Omental fat pad (tissue), 4 donors: ENCODE measurements at places on chromosomes 12 and 14. TPM values are rescaled to one million over a fixed set of nuclear protein-coding genes. Genes with fewer than 3 reads are reported as not detected.
A peak's percentile ranks its signal among the peaks of the same experiment; 100 is the strongest.

DNA sequence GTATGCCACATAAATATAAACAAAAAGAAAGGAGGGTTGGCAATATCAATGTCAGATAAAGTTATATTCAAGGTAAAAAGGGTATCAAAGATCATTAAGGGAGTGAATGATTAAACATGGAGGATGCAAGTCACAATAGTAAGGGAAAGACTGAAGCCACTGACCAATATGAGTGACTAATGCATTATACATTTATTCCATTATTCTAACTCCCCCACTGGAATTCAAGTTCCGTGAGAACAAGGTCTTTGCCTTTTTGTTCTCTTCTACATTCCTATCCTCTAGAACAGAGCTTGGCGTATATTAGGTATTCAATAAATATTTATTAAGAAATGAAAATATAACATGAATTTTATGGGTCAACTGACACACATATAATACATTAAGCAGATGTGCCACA, 30.7 kb downstream of the MAP4K5 start:
- no peak for DNase-seq

MARK3 gene
- total RNA-seq, result 133 TPM

DNA sequence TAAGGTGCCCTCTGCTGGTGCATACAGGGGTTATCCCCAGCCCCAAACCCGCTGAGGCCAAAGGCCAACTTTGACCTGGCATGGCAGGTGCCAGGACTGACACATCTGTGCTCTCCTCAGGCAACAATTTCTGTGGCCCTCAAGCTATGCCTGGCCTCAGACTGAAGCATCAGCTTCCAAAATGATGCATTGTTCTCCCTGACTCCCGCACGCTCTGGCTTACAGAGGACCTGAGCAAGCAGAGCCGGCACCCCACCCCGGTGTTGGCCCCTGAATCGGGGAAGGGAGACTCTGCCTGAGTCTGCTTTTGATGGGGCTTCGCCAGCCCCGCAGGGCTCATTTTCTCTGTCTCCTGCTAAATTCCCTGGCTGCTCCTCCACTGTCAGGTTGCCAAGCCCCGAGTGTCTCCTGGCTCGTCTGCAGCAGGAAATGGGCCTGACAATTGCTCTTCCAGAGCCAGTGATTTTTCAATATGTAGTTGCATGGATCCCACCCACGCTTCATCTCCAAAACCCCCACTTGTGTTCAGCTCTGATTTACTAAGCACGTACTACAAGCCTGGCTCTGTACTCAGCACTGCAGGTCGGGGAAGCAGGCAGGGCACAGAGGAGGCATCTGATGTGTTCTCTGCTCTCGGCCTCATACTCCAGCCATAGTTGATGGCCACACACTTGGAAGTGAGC, 126.1 kb downstream of the SLC38A6 start:
- no peak for DNase-seq

GRCh38 chr14:82642425-82642824, 1108.8 kb upstream of the SEL1L start:
- no peak for DNase-seq

DNA sequence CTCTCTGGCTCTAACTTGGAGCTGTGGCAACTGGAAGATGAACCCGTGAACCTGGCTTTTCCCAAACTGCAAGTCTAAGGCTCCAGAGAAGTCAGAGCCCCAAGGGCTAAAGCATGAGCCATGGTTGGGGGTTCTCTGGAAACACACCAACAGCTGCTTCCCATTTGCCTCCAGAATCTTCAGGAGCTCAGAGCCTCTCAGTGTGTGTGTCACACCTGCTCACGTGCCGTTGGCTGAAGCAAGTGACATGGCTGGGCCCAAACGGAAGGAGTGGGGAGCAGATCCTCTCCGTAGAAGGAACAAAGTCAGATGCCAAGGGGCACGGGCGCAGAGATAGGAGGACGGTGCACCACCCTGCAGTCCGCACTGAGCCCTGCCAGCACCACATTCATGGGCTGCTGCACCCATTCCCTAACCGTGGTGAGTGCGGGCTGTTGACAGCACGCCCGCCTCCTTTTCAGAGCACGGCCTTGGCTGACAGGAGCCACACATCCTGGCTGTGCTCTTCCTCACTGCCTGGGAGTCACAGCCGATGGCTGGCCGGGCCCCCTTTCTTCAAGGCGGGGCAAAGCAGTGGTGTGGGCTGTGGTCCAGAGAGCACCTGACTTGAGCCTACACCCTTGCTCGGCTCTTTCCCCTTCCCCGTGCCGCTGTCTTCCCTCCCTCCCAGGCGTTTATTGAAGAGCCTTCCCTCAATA, 16.6 kb upstream of the TRAF3 start:
- DNase-seq, result no peak

KITLG gene
- 29.8 TPM for total RNA-seq

DNA sequence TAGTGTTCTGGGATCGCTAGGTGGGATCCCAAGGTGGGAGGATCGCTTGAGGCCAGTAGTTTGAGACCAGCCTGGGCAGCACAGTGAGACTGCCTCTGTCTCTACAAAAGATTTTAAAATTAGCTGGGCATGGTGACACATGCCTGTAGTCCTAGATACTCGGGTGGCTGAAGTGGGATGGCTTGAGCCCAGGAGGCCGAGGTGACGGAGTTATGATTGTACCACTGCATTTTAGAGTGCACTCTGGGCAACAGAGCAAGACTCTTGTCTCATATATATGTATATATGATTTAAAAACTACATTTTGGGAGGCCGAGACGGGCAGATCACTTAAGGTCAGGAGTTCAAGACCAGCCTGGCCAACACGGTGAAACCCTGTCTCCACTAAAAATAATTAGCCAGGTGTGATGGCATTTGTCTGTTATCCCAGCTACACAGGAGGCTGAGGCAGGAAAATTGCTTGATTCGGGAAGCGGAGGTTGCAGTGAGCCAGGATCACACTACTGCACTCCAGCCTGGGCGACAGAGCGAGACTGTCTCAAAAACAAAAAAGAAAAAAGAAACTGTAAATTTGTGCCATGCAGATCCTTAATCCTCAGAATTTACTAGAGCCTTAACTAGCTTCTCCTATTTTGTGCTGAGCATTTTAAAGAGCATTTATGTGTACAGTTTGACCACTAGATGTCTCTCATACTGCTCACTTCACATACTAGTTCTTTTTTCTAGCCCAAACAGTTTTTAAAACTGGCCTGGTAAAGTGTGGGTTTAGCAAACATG, 114.8 kb downstream of the MON2 start:
- DNase-seq, result no peak

GPR65 gene
- 1.4 TPM for total RNA-seq

GRCh38 chr12:115341442-115341841, 657.5 kb upstream of the TBX3 start:
- peak; percentile 72 for DNase-seq

DNA sequence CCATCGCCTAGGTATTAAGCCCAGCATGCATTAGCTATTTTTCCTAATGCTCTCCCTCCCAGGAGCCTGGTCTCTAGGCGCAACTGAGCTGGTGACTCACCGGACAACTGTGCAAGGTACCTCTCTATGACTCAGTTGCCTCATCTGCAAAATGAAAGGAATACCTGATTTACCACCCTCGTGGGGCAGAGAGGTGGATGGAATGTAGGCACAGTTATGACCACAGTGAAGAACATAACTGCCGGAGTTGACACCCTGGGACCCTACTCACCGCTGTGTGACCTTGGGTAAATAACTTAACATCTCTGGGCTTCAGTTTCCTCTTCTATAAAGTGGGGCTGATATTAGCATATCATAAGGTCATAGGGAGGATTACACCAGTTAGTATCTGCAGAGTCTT, 22.6 kb downstream of the BCL11B start:
- no peak for DNase-seq

TEAD4 gene
- total RNA-seq, result 14.5 TPM
